ENCODE measurements at places on chromosomes 16 and 17.
A peak's percentile ranks its signal among the peaks of the same experiment; 100 is the strongest.

GRCh38 chr17:1256699-1257098 is 13.5 kb upstream of the BHLHA9 start:
- DNase-seq = no peak

GRCh38 chr16:53958341-53958880 is 254.5 kb downstream of the FTO start:
- no peak for DNase-seq

DNA sequence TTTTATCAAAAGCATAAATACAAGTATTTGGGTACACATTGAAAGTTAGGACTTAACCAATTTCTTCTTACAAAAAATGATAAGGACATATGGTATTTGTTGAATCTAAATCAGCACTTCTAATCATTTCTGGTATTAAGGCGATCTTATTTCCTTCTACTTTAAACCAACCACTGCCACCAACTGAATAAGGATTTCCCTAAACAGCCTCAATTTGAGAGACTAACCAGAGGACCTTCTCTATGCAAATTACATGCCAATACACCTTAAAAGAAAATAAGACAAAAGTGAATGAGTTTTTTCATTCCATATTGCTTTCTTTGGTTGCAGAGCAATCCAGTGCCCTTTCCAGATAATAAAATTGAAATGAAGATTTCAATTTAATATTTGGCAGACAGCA is 45.5 kb downstream of the GNA13 start:
- DNase-seq = no peak

DNA sequence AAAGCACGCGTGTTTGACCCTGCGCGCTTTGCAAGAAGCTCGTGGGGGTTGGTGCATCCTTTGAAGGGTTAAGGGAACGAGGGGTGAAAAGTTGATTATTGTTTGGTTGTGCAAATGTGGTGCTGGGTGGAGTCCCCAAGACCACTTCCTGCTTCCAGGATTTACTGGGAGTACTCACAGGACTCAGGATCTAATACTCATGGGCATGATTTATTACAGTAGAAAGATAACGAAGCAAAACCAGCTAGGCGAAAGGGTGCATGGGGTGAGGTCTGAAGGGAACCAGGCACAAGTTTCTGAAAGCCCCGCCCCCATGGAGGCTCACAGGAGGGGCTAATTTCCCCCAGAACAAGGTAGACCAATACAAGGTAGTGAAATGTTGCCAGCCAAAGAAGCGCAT is 58.8 kb downstream of the RPTOR start:
- DNase-seq = no peak

DNA sequence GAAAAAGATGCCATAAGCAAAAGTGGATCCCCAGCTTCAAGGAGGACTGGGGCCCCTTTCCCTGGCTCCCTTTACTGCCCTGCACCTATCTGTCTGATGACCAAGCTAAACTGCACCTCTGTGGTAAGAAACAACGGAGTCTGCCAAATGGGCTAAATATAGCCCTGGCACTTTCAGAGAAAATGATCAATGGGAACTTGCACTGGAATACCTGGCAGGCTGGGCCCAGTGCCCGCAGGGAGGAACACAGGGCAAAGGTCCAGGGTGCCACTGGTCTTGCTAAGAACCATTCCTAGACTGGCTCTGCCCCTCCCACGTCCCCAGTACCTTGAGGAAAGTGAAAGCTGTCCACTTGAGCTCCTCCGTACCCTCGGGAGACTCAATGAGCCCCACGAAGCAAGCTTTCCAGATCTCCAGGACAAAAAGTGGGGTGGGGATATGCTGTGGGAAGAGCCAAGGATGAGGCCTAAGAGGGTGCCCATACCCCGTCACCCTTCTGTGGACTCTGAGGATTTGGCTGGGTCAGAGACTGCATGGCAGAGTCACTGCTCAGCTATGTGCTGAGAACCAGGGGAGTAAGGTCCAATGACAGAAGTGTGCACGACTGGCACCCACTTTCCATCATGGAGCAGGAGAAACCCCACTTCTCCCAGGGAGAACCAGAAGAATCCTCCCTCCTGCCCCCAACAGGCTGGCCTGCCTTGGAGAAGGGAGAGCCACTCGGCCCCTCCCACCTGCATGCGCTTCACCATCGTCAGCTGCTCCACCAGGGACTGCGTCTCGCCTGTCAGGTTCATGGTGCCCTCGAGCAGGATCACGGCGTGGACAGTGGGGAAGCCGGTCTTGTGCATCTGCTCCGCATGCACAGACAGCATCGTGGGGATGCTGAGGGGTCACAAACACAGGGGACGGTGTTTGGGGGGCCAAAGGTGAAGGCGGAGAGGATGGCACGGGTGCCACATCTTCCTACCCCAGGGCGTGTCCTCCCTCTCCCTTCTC is 17.4 kb downstream of the CSF3 start:
- no peak for DNase-seq

DNA sequence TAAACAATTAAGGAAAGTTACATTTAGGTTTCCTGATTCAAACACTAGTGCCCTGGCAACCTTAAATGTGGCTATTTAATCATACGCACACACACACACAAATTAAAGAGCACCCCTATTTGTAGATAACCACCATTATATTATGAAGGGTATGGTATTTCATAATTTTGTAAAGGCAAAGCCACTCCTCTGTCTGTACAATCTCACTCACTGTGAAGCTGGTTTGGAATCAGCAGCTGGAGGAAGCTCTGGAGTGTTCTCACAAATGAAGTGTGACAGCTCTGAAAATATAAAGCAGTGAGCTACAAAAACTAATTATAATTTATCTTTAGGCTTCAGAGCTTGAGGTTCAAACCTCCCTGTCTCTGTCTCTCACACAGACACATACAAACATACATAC is 57.9 kb upstream of the KCNJ16 start:
- DNase-seq = no peak

DNA sequence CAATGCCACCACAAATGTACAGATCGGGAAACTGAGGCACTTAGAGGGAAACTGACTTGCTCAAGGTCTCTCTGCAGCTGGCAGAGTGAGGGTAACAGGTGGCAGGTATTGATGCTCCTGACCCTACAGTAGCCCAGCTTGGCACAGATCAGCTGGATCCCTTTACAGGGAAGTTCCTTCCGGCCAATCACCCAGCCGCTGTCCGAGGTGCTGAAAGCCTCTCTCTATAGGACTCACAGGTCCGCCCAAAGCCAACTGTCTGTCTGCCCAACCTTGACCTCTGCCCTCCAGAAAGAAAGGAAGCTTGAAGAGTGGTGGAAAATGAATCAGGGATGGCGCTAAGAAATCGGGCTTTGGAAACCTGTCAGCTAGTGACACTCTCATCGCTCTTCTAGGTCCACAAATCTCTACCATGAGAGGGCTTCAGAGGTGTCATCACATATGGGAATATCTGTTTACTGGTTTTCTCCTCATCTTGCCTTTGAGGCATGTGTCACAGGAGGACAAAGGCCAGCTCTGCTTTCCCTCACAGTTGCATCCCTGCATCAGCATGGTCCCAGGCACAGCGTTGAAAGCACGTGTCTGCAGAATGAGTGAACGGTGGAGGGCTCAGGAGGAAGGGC is 246.2 kb downstream of the KATNIP start:
- DNase-seq = peak; percentile 31

DNA sequence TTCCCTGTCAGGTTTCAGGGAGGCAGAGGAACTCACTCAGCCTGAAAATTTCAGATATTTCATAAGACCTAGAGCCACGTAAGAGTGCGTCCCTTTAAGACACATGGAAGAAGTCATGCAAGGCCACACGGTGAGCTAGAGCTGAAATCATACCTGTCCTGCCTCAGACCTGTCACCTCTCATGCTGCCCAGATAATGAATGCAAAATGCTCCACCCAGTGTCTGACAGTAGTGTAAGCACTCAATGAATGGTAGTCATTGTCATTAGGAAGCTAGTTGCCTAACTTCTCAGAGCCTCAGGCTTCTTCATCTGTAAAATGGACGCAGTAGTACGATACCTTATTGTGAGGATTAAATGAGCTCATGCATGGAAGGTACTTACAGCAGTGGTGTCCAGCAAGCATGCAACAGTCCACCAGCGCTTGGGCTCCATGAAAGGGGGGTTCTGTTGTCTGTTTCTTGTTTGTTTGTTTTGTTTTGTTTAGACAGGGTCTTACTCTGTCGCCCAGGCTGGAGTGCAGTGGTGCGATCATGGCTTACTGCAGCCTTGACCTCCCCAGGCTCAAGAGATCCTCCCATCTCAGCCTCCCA is 60.7 kb downstream of the WSB1 start:
- DNase-seq = no peak

GRCh38 chr17:56665864-56666263 is 72.4 kb downstream of the NOG start:
- no peak for DNase-seq

DNA sequence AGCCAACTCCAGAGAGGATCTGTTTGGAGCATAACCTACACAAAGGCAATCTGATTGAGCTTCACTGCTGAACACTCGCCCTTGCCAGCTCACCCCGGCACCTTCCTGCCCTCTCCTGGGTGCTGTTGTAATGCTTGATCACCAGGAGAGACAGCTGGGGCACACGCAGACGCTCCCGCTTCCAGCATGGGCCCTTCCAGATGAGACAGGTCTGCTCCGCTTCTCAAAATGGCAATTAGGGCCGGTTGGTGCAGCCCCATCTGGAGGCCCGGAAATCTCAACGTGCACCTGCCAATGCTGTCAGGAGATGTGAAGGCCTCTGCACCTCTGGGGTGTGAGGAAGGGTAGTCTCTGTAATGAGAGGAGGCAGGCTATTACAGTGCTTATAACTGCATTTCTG is 206.1 kb downstream of the ABCC12 start:
- no peak for DNase-seq

- DNase-seq = peak; percentile 21
Measured at GRCh38 chr17:81831957-81832607, 1.0 kb downstream of the MCRIP1 start.

- no peak for DNase-seq
Measured at GRCh38 chr17:70855401-70856054, 686.2 kb downstream of the KCNJ2 start.

GRCh38 chr17:12522743-12523183 is 142.9 kb upstream of the MYOCD start:
- DNase-seq = peak; percentile 57

DNA sequence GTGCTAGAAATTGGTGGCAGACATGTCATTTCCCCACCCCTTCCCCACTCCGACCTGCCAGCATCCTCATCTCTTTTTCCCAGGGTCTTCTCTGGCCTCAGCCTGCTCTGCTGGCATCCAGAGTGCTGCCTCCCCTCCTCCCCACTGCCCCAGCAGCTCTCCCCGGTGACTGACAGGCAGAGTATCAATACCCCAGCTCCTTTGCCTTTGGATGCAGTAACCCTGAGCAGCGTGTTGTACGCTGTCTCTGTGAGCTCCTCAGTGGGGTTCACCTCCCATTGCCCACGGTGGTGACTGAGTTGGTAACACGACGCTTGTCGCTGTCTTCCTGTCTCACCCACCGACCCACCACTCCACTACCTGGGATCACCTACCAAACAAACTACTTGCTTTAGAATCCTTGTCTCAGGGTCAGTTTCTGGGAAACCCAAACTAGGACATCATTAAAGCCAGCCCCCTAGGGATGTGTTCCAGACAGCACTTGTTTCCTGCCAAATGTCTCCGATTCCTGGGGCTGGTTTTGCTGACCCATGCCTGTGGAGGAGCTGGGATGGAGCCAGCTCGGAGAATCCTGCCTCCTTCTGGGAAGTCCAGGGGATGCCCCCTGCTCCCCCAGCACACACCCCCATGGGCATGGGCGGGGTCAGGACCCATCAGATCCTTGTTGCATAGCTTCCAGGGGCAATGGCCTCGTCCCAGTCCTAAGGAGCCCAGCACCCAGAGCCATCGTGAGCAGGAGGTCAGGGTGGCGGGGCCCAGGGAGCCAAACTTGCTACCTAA is 8.3 kb upstream of the SBK1 start:
- DNase-seq = no peak

- no peak for DNase-seq
Measured at GRCh38 chr17:2933606-2934005, 129.8 kb downstream of the OR1D5 start.

DNA sequence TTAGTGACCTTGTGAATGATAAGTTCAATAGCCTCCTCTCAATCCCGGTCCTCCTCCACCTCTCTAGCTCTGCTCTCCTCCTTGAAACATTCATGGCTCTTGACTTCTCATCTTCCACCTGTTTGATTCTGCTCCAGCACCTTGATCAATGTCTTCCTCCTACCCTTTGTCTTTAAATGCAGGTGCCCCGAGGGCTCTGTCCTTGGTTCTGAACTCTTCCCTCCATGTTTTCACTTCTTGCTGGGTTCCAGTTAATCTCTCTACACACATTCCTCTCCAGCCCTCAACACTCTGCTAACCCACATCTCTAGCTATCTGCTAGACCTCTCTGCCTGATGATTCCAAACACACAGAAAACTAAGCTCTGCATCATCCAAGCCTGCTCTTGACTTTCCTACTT is 13.4 kb downstream of the CD300E start:
- DNase-seq = no peak

GRCh38 chr16:89446136-89446974 is 44.0 kb downstream of the ANKRD11 start:
- no peak for DNase-seq

- DNase-seq = no peak
Measured at GRCh38 chr17:19258371-19258770, 21.2 kb downstream of the EPN2 start.

- no peak for DNase-seq
Measured at GRCh38 chr16:31360251-31360650, 5.3 kb downstream of the ITGAX start.

DNA sequence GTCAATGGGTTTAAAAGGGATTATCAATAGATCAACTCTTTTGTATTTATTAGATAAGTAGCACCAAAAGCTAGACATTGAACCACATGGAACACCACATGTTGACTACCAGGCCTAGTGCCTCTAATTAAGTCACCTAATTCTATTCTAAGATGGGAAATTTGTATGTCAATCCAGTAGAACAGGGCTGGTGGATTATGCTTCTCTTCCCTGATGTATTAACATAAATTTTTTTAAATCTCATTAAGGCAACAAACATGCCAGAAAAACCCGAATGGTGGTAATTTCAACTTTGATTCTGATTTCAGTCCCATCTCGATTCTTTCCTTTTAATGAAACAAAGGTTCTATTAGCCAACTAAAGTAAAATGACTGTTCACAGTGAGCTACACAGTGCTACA is 92.6 kb downstream of the KANSL1 start:
- no peak for DNase-seq

Measured in HTR-8/SVneo (cell line).